ENCODE measurements at places on chromosomes 11 and 22.

DNA sequence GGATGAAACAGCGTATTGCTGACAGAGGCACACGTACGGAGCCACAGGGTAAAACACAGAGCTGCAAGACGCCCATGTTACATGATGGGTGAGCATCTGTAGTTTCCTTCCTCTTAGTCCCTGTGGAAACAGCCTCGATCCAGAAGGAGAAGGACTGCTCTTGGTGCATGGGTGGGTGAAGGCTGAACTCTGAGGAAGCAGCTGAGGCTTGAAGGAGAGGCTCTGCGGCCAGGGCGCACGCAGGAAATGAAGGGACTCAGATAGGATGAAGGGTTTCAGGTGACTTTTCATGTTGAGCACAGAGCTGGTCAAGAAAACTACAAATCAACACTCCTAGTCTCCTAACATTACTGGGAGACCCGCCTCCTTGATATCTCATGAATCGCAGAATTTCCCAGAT lies 65.7 kb upstream of the ADA2 start:
- no peak for DNase-seq

DNA sequence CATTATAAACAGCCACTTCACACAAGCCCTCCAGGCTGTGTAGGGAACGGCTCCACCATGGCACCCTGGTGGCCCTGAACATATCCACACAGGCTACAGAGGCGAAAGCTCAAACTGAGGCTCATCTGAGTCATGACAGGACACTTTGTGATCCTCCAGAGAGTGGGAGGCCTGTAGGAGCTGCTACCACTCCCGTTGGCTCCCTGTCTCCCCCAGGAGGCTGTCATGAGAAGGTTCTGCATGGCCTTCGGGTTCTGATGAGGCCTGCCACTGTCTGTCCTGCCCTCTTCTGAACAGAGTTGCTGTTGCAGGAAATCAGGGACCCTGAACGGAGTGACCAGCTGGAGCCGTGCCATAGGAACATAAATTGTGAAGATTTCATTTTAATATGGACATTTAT lies 23.8 kb upstream of the ALDH3B2 start:
- no peak for DNase-seq

GRCh38 chr22:40867109-40867508 lies 5.2 kb upstream of the DNAJB7 start:
- no peak for DNase-seq

GRCh38 chr11:120598517-120599257 lies 87.1 kb downstream of the GRIK4 start:
- DNase-seq = no peak

DNA sequence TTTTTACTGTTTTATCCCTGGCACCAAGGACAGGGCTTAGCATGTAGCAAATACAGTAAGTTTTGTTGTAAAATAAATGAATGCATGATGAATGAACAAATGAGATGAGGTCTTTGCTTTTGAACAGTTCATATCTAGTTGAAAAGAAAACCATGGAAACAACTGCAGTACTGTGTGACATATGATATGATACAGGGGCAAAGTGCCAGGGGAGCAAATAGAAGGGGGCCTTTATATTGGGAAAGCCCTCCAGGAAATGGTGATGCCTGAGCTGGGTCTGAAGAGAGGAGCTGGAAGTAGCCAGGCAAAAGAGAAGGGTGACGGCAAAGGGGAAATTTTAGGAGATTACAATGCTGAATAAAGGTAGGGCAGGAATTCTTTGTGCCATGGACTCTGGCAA lies 63.8 kb upstream of the UCP3 start:
- DNase-seq = no peak

- no peak for DNase-seq
Observed at GRCh38 chr11:47105974-47106373, 70.7 kb downstream of the ARFGAP2 start.

DNA sequence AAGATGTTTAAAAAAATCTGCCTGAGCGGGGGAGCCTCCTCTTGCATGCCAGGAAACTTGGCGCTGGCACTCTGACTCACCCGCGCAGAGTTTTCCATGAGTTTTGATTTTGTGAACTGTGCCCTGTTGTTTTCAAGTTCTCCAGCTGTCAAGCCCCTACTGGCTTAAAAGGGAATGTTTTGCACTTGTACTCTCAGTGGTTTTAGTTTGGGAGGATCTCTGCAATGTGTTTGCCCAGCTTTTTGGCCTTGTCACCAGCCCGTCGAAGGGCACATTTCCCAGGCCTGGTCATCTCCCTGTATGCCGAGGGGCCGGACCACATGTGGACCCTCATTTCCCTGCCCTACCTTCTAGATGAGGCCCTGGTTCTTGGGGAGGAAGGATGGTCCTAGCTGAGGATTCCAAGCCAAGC lies 12.2 kb downstream of the MRGPRF start:
- no peak for DNase-seq

- no peak for DNase-seq
Observed at GRCh38 chr22:22099833-22100812, 117.5 kb upstream of the TOP3B start.

GRCh38 chr11:77510095-77510494 lies 36.2 kb upstream of the PAK1 start:
- no peak for DNase-seq

DNA sequence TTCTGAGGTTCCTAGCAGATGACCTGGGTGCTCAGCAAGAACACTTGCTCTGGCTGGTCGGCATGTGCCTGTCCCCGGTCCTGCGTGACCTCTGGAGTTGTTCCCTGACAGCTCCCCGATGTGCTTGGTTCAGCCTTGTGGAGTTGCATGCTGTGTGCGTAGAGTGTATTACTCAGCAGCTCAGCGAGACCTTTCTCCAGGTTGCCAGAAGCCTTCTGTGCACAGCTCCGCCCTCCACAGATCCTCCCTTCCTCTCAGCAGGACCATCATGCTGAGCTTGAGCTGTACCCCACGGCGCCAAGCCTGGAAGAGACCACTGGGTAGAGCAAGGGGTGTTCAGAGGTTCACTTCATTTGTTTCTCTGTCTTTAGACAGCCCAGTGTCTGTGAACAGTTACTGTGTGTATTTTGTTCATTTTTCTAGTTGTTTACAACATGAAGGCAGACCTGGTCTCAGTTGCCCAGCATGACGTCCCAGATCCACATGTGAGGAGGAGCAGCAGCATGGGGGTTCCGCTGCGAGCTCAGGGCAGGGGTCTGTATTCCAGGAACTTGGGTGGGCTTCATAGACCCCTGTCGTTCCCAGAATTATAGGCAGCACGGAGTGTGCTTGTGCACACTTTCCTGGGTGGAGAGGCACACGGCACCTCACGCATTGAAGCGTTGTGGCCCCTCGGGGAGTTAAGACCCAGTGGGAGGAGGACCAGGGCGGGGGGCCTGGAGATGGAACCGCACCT lies 148.6 kb downstream of the IGLL1 start:
- no peak for DNase-seq

DNA sequence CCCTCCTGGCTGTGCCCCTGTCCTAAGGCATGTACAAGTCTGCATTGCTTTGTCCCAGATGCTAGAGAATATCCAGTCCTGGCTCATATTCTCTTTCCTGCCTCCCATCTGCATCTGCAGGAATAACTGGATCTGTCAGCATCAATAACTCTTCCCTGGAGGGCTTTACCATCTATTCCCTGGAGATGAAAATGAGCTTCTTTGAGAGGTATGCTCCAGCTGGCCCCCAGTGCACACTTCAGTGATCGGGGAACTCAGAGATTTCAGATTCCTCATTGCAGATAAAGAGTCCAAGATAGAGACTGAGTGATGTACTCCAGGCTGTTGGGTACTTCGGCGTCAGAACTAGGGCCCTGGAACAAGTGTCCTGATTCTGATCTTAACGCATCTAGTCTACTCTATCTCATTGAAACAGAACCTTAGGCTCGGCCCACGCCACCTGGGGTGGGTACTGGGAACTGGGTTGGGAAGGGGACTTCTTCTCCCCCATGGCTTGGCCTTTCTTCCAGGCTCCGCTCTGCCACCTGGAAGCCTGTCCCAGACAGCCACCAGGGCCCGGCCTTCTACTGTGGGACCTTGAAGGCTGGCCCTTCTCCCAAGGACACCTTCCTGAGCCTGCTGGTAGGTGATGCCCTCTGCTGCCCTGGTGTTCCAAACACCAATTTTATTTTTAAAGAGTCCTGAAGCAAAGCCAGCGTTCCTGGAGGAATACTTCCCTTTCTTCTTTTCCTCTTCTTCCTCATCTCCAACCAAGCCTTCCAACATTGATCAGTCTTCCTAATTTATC lies 17.8 kb upstream of the GLB1L2 start:
- DNase-seq = no peak

DNA sequence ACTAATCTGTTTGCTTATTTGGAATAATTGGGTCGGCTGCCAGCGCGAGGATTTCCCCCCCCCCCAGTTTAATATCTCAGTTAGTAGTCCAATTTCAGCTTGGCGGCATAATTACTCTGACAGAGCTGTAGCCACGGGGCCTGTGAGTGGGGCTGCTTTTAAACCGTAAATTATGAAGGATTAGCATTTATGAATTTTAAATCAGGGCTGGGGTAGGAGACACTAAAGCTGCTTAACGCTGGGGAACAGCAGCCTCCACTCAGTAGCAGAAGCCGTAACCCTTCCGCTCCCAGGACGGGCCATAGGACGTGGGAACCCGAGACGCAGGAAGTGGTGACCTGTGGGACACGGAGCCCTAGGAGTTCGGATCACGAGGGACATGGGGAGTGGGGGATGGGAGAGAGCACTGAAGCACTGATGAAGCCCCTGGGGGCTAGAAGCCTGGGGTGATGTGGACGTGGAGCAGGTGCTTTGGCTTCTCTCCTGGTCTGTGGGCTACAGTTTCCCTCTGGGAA lies 66.2 kb upstream of the LMO1 start:
- no peak for DNase-seq

DNA sequence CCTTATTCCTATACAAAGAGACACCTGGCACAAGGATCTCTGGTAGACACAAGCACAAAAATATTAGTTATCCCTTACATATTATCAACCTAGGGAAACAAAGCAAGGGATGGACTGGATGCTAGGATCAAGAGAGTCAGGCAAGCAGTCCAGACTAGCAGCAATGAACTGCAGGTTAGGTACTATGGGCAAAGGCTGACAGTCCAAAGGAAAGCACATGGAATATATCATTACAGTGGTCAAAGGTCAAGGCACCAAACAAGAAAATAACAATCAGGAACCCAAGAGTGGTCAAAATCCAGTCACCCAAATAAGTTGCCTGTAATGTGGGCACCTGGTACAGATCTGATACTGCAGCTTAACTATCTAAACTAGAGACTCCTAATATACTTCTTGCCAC lies 77.7 kb downstream of the TTC28 start:
- DNase-seq = no peak

GRCh38 chr11:76131142-76131541 lies 75.2 kb downstream of the WNT11 start:
- DNase-seq = no peak

DNA sequence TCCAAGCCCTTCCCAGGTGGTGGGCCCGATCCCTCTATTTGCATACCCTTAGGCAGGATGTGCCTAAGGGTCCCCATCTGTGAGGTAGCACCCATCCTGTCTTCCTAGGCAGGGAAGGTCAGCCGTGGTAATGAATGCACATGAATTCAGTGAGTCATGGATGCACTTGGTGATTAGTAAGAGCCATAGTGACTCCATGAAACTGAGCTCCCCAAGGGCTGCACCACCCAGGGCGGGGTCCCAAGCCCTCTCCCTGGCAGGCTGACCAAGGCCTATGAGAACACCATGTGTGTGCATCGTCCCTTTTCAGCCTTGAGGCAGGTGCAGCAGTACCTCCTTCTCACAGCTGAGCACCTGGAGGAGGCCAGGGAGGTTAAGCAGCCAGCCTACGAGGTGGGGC lies 15.6 kb upstream of the SUSD2 start:
- DNase-seq = no peak

DNA sequence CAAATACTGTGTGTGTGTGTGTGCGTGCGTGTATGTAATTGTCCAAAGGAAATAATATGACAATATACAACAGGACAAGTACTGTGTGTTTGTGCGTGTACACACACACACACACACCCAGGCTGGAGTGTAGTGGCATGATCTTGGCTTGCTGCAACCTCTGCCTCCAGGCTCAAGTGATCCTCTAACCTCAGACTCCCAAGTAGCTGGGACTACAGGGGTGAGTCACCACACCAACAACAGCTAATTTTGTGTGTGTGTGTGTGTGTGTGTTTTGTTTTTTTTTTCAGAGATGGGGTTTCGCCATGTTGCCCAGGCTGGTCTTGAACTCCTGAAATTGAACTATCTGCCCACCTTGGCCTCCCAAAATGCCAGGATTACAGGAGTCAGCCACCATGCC lies 61.5 kb downstream of the NUP98 start:
- no peak for DNase-seq

DNA sequence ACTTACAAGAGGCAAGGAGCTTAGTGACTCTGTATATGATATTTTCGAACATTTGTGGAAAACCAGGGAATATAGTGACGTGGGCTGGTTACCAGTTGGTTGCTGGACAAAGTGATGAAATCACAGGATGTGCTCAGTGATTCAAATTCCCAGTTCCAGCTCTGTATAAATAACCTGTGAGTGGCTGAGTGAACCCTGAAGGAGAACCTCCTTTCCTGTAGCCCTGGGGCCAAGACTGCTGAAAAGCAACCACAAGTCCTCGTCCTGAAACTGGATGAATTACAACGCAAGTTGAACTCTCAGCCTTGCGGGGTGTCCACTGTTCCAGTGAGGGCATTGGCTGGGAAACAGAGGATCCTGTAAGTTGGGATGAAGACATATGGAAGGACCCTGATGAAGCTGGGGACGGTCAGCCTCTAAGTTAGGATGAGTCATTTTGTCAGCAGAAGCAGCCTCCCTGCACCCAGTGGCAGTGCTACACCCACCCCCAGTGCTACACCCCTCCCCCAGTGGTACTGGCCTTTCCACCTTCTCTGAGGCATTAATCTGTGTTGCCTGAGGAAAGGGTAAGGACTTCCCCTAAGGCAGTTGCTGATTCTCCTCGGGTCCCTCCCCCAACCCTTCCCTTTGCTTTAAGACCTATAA lies 22.0 kb upstream of the CD81 start:
- DNase-seq = no peak

- no peak for DNase-seq
Observed at GRCh38 chr11:30328681-30329080, 5.8 kb downstream of the ARL14EP start.

DNA sequence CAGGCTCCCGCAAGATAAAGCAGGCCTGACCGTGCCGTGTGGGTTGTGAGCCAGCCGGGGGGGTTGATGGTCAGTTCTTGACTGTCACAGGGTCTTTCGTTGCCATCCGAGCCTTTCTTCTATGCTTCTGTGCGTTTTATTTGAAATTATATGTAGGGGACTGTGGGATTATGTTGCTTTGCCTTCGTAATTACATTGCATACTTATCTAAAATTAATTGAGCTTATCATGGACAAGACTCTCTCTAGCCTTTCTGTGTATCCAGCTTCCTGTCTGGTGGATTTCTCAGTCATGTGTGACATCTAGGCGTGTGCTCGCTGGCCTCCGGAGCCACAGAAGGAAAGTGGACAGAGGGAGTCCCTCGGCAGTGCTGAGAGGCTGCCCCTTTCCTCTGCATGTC lies 93.2 kb downstream of the TBC1D22A start:
- DNase-seq = no peak

- DNase-seq = peak; percentile 79
Observed at GRCh38 chr11:76588455-76589325, 81.9 kb downstream of the LRRC32 start.

- DNase-seq = no peak
Observed at GRCh38 chr11:47969401-47969800, 11.0 kb upstream of the PTPRJ start.

- no peak for DNase-seq
Observed at GRCh38 chr11:31996159-31996881, 94.6 kb upstream of the RCN1 start.

GRCh38 chr11:18704698-18705097 lies 6.1 kb downstream of the TMEM86A start:
- DNase-seq = no peak

Data from bone marrow (tissue), 2 donors.